Suppressor macrophage treated with lipopolysaccharide for 1 hour (primary cell): ENCODE measurements at places on chromosomes 6 and 20.

DNA sequence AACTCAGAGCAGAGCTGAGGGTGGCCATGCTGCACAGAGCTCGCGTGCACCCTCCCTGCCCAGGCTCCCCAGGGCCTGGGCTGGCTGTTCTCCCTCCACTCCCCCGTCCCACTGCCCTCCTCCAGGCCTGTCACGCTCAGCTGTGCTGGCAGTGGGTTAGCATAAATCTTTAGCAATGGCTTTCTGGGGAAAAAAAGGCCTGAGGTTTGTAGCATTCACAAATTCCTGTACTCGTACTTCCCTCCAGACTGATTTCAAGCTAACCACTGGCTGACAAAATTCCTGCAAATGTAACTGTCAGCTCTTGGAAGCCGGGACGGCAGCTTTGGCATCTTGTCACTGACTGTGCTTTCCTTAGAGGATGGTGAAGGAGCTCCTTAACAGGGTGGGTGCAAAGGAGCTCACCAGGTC lies 22.3 kb upstream of the SMOC2 start:
- no peak for DNase-seq

DNA sequence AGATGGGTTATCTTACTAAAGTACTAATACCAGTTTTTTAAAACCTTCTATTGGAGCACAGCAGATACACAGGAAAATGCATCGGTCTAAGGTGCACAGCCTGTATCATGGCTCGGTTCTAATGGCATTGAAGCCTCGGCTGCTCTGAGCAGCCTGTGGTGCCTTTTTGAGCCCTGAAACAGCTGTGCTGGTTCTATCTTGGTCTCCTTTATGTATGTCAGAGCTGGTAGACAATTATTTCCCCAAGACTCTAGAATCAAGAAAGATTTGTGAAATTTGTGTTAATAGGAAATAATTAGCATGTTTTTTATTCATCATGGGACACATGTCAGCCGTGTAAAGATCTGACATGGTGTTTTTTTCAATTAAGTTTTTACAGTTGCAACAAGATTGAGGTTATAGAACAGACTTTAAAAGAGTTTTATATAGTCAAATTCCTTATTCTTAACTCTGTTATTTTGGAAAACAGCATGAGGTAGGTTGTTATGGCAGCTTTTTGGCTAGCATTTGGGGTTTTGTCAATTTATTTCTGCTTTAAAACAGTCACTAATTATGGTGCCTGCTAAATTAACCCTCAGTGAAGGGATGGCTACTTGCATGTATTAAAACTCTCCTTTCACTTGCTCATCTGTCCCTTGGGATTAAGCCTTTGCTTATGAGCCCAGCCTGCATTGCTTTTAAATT lies 40.3 kb upstream of the C20orf144 start:
- DNase-seq = no peak

GRCh38 chr6:167906899-167907298 lies 80.2 kb downstream of the AFDN start:
- no peak for DNase-seq

DNA sequence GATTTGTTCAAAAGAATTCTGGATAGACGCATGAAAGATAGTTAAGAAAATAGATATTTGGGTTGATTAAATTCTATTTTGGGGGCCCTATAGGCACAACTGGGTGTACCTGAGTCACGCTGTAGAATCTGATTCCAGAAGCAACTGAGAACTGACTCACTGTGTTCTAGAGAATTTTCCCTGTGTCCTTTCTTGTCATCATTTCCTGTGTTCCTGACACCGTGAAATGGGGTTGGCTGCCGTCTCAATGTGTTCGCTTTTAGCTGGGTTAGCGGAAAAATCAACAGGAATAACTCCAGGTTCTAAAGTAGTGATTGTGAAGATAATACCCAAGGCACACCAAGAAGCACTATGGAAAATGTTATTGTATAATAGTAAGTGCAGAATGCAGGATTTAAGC lies 5.0 kb downstream of the GCNT2 start:
- DNase-seq = no peak

DNA sequence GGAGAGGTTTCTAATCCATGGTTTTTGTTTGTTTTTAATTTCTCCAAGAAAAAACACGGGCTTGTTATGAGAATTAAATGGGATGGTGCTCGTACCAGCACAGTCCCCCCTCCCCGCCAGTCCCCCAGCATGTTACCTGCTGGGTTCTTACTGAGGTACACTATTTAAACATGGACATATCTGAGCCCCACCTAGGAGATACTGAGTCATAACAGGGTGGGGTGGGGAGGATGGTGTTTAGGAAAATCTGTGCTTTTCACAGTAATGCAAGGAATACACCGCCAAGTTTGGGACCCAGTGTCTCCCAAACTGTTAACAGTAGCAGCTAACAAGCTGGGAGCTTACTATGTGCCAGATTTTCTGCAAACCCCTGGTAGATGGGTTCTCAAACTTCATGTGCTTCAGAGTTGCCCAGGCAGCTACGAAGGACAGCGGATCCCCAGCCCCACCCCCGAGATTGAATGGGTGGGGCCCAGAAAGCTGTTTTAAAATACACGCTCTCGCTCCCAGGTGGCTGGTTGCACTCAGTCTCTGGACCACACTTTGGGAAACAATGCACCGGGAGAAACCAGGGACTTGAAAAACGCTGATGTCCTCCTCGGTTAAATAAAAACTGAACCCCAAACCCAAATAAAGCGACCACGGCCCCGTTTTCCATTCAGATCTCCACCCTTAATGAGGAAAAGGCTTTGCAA lies 995 bp downstream of the ZFP64 start:
- peak; percentile 35 for DNase-seq

GRCh38 chr6:13048113-13048512 lies 280.2 kb downstream of the TBC1D7 start:
- no peak for DNase-seq

DNA sequence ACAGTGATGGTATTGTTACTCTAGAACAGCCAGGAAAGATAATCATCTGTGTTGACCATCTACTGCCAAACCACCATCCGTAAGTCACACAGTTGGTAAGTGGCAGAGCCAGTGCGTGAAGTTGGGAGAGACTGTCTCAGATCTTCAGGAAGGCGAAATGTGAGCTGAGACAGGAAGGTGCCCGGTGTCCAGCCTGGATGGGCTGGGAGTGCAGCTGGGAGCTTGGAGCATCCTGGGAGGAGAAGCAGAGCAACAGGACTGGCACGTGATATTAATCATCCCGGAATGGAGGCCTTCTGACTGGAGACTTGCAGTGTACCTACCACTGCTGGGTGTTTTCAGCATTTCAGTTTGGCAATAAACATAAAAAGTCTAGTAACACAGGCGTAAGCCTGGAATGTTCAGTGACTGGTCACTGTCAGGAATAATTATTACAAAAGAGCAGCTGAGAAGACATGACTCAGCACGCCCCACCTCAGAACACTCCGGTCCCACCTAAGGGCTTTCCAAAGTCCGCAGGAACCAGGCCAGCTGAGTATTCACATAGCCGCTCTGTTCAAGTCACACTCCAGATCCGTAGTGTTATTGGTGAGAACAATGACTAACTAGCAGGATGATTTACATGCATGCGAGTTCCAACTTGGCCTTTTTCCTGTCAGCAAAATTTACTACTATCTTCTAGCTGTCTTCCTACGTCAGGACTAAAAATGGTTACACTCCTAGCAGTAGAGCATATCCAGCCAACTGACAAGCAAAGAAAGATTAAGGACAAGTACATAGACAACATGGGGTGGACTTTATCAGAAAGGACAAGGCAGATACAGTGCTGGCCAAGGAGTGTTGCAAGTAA lies 45.1 kb upstream of the PNRC1 start:
- DNase-seq = peak; percentile 99

GRCh38 chr20:62872184-62872847 lies 10.7 kb upstream of the TCFL5 start:
- peak; percentile 47 for DNase-seq

DNA sequence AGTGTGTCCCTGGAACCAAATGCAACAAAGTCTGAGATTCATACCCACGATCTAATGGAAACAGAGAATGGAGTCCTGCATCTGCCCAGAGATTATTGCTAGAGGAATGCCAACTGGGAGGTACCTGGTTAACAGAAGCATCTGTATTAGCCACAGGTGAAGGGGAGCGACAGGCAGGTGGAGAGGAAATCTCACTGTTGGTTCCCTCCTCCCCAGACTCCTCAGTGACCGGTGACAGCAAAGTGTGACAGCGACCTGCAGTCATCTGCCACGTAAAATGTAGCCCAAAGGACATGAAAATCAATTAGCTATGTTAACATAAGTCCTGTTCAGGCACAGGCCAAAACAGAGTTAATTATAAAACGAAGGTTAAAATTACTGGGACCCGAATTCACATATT lies 336.6 kb downstream of the SYNE1 start:
- no peak for DNase-seq

GRCh38 chr20:52864916-52865605 lies 107.1 kb upstream of the TSHZ2 start:
- DNase-seq = no peak

GRCh38 chr20:48751871-48752270 lies 75.9 kb downstream of the PREX1 start:
- no peak for DNase-seq

- DNase-seq = no peak
Observed at GRCh38 chr6:127486934-127487333, 27.7 kb upstream of the KIAA0408 start.

DNA sequence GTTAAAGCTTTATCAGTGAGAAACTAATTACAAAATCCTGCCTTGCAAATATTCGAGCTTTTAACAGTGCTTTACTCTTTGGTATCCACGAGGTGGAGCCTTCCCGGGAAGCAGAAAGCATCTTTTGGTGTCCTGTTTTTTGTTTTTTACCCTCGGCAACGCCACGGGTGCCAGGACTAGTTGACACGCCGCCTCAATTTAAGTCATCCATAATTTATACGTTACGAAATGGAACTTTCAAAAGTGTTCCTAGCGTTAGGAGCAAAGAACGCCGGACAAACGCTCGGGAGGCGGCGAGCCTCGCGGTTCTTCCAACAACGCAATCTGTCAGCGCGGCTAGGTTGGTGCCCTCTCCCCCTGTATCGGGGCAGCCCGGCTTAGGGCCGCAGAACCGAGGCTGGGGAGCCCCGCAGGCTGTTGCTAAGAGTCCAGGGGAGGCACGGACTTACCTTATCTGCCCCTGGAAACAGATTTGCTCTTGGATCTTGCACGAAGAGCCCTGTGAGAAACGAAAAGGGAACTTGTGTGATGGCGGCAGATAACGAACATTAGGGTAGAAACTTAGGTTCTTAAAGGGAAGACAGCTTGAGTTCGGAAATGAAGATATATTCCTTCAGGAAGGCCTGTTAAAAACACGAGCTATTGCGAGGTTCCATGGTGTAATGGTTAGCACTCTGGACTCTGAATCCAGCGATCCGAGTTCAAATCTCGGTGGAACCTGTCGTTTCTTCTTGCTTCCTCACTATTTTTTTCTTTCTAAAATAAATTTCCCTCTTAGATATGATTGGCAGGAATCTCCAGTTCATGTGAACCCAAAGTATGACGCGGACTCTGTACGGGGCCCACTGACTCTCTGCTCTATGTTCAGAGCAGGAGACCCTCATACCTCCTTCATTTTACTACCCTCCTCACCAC lies 46.2 kb upstream of the ZNF184 start:
- peak; percentile 75 for DNase-seq

DNA sequence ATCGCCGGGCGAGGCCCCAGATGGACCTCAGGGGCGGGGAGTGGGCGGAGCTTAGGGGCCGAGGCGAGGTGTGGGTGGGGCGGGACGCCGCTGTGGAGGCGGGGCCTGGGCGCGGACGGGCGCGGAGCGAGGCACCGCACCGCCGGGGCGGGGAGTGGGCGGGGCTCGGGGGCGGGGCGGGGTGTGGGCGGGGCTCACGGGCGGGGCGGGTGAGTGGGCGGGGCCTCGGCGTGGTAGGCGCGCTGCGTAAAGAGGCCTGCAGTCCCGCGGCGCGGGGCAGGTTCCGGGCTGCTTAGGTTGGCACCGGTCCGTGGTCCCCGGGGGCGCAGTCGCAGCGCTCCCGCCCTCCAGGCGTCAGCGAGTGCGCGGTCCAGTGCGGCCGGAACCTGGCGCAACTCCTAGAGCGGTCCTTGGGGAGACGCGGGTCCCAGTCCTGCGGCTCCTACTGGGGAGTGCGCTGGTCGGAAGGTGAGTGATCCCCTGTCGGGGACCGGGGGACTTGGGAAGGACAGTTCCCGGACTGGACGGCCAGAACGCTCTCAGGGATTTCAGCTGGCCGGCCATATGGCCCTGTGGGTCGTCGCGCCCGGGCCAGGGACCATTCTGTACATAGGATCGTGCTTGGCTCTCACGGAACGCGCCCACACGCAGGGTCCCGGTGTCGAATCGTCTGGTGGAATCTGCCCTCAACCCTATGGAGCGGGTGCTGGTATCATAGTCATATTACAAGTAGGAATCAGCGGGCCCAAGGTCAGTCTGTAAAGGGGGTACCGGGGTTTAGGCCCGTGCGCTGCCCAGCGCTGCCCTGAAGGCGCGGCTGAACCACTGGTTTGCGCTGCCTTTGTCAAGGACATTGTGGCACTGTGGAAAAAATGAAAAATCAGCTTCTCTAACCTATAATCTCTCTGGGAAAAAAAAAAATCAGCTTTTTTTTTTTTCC lies at the start of gene NQO2:
Gene NQO2 (plus strand): TSS at position 277 of the 940 bp plus-strand sequence. CDS start 6,659 bp downstream, outside the sequence.
- DNase-seq = peak; percentile 83

DNA sequence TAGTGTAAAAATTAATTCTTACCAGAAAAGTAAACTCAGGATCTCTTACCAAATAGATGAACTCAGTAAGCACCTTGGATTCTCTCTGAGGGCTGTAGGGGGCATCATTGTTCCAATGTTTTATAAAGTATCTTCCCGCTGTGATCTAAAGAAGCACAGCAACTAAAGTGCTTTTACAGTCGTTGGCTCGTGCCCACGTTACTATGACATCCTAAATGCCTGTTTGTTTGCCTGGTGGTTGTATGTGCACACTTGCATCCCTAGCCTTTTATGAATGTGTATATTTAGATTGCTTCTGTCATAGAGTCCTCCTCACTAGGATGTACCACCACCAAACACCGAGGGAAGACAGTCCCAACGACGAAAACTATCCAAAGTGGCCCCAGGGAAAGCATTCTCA lies 34.5 kb downstream of the SLX4IP start:
- peak; percentile 79 for DNase-seq

DNA sequence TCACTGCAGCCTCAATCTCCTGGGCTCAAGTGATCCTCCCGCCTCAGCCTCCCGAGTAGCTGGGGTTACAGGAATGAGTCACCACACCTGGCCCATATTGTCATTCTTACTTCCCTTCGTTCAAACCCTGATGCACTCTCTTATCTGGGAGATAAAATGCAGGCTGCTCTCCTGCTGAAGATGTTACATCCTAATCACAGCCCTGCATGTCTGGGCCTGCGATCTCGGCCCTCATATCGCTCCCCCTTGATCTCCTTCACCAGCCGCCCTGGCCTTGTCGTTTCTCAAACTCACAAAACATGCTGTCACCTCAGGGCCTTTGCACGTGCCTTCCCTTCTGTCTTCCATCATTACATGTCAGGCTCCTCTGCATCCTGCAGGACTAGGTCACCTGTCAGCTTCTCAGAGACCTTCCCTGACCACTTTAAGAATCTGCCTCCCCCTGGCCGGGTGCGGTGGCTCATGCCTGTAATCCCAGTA lies 8.8 kb upstream of the C20orf203 start:
- no peak for DNase-seq

- DNase-seq = peak; percentile 36
Observed at GRCh38 chr6:52361414-52361944, 472 bp upstream of the PAQR8 start.

GRCh38 chr20:542777-543368 lies 717 bp downstream of the CSNK2A1 start:
- no peak for DNase-seq

GRCh38 chr20:58084966-58085365 lies 143.5 kb downstream of the ANKRD60 start:
- no peak for DNase-seq
